A673 (cell line): ENCODE measurements at places on chromosomes 16 and 17. TPM values are rescaled to one million over a fixed set of nuclear protein-coding genes. Genes with fewer than 3 reads are reported as not detected.
A peak's percentile ranks its signal among the peaks of the same experiment; 100 is the strongest.

DNA sequence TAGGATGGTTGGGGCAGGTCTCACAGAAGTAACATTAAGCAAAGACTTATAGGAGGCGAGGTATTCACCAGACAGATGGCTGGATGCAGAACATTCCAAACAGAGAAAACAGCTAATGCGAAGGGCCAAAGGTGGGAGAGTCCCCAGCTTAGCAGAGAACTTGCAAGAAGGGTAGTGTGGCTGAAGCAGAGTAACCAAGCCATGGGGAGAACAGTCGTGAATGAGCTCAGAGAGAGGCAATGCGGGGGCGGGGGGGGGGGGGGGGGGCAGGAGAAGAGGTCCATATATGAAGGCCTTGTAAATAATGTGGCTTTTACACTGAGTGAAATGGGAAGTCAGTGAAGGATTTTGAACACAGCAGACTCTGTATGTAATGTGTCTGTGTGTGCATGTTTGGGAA is 81.3 kb downstream of the SMG6 start:
- DNase-seq: no peak
- H3K27ac ChIP-seq: no peak overlapping the region
- H3K36me3 ChIP-seq: peaks cover 2% of the 10 kb centered on the region
- no peak overlapping the region for H3K4me3 ChIP-seq
- peaks cover 9% of the 10 kb centered on the region for H3K4me1 ChIP-seq

GRCh38 chr16:49542946-49543630 is 169.5 kb downstream of the C16orf78 start:
- DNase-seq: no peak
- no peaks in the 10 kb centered on the region for H3K36me3 ChIP-seq
- no peaks in the 10 kb centered on the region for H3K27me3 ChIP-seq
- H3K4me3 ChIP-seq: no peak overlapping the region

DNA sequence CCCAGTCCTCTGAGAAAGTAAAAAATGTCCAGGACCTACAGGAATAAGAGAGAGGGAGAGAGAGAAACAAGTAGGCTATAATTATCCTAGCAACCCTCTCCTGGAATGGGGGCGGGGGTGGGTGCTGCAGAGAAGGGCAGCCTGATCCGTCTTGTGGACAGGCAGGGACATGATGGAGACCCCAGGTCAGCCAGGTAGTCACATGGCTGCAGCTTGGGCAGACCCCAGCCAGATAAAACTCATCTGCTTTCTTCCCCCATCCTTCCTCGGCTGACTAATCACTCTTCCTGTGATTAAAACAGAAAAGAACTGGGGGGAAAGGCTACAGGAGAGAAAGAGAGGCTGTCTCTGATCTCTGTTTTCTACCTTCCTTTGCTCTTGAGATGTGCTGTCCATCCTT is 32.6 kb downstream of the COPZ2 start:
- no peak overlapping the region for H3K4me3 ChIP-seq
- H3K27me3 ChIP-seq: no peaks in the 10 kb centered on the region
- H3K4me1 ChIP-seq: peaks cover 57% of the 10 kb centered on the region
- no peaks in the 10 kb centered on the region for H3K36me3 ChIP-seq

DNA sequence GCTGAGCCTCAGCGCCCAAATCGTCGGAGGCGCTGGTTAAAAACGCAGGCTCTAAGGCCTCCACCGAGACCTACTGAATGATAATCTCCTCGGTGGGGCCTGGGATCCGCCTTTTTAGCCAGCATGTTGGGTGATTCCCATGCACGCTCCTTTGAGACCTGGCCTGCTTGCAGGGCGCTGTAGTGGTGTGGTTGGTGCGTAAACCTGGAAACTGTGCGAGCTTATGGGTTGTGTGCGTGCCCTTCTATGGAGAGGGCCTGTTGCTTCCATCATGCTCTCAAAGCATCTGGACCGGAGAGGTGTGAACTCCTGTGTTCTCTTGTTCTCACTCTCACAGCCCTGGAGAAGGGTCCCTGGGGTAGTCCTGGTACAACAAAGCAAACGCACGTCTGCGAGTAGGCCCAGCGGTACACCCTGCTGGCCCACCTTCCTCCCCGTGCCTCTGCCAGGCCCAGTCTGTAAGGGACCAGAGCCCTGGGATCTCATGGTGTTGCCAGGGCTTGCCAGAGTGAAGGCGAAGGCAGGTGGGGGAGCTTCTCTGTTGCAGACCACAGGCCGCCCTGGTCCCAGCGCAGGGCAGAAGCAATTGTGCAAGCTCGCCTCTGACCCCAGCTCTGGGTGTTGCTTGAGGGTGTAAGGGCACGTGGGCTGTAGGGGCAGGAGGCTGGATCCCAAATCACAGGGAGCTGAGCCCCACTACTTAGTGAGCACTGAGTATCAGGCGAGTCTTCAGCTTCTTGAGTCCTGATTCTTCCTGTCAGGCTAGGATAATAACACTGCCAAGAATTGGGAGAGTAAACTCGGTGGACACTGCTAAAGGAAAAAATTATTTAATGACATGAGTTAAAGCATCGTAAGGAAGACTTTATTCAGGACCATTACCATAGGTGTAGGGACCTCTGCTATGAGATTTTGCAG is 879 bp upstream of the LRRC75A start:
- no peak for DNase-seq
- H3K27ac ChIP-seq: no peak overlapping the region
- peak overlapping the region; percentile 40 for H3K4me3 ChIP-seq
- H3K27me3 ChIP-seq: peaks cover 14% of the 10 kb centered on the region
- H3K4me1 ChIP-seq: peaks cover 8% of the 10 kb centered on the region

GRCh38 chr17:69947027-69947759 is 127.8 kb upstream of the KCNJ16 start:
- no peaks in the 10 kb centered on the region for H3K27me3 ChIP-seq
- no peak for DNase-seq

DNA sequence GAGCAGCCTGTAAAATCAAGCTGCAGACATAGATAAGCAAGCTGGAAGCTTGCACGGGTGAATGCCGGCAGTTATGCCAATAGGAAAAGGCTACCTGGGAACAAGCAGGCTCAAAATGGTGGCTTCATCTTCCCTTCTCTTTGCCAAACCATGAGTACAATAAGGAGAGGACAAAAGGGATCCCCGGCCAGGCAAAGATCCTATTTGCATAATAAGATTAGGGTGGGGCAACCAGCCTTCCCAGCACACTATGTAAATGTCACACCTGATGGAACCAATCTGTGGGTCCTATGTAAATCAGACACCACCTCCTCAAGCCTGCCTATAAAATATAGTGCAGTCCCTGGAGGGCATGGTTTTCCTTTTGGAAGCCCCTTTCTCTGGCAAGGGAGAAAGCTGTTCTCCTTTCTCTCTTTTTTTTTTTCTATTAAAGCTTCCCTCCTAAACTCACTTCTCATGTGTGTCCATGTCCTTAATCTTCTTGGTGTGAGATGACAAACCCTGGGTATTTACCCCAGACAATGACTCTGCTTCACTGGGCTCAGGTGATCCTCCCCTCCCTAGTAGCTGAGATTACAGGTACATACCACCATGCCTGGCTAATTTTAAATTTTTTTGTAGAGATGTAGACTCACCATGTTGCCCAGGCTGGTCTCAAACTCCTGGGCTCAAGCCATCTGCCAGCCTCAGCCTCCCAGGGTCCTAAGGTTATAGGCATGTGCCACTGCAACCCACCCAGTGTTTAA is 44.2 kb downstream of the PSMD12 start:
- no peaks in the 10 kb centered on the region for H3K27me3 ChIP-seq
- peak; percentile 88 for DNase-seq

GRCh38 chr17:70060415-70060814 is 14.6 kb upstream of the KCNJ16 start:
- no peak overlapping the region for H3K27ac ChIP-seq
- H3K27me3 ChIP-seq: peaks cover 9% of the 10 kb centered on the region
- H3K4me3 ChIP-seq: no peak overlapping the region
- H3K36me3 ChIP-seq: no peaks in the 10 kb centered on the region

DNA sequence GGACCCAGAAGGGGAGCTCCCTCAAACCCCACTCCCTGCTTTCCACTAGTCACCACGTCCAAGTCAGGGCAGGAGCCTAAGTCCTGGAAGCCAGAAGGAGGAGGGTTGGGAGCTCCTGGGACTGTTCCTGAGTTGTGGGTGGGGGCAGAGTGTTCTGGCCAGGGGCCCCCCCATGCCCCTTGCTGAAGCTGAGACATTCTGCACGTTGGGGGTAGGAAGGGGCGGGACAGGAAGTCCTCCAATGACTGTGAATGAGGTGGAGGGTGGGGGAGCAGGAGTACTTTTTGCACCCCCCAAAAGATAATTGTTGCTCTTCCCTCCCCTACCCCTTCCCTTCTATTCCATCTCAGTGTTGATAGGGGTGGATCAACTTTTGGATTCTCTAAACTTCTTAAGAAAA is 21.4 kb upstream of the C17orf113 start:
- H3K27me3 ChIP-seq: no peaks in the 10 kb centered on the region
- no peaks in the 10 kb centered on the region for H3K4me1 ChIP-seq
- H3K36me3 ChIP-seq: no peaks in the 10 kb centered on the region
- DNase-seq: no peak

DNA sequence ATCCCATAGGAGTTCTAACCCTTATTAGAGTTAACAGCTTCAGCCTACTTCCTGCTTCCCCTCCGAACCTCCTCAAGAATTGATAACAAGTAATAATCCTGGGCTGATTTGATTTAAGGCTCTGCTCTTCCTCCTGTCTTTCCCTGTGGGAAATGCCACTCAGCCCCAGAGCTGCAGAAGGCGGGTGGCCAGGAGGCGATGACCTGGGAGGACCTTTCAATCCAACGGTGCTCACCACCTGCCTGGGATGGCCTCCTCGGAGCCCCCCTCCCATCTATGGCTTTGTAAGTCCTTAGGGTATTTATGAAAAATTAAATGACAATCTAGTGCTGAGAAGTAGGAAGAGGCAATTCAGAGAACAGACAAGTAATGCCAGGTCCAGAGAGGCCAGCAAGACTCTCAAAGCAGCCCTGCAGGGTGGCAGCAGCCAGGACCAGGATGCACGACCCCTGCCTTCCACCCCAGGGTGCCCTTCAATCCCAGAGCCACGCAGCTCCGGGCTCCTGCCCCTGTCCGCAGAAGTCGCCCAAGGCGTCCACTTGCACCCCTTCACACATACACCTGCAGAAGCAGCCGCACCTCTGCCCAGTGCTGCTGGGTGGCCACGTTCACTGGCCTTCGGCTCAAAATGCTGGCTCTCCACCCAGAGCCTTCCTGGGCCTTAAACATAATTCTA is 34.3 kb downstream of the ABR start:
- H3K27me3 ChIP-seq: no peaks in the 10 kb centered on the region
- peaks cover 7% of the 10 kb centered on the region for H3K4me1 ChIP-seq
- DNase-seq: no peak
- H3K4me3 ChIP-seq: no peak overlapping the region
- no peak overlapping the region for H3K27ac ChIP-seq

- no peak overlapping the region for H3K27ac ChIP-seq
- no peak for DNase-seq
- no peaks in the 10 kb centered on the region for H3K4me1 ChIP-seq
- H3K27me3 ChIP-seq: no peaks in the 10 kb centered on the region
- H3K4me3 ChIP-seq: no peak overlapping the region
Measured at GRCh38 chr16:55534756-55535155, 25.9 kb downstream of the LPCAT2 start.

DNA sequence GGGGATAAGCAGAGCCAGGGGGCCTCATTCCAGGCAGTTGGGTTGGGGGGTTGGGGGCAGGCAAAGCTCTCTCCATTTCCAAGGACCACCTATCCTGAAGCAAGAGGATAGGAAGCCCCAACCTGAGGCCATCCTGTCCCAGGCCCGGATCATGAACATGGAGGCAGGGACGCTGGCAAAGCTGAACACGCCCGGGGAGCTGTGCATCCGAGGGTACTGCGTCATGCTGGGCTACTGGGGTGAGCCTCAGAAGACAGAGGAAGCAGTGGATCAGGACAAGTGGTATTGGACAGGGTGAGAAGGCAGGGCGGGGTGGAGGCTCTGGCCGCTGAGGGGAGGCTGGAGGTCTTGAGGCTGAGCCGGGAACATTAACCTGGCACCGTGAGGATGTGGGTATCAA is 3.6 kb upstream of the CHAD start:
- no peak overlapping the region for H3K27ac ChIP-seq
- peaks cover 11% of the 10 kb centered on the region for H3K4me1 ChIP-seq
- H3K27me3 ChIP-seq: peaks cover 23% of the 10 kb centered on the region
- no peak for DNase-seq

DNA sequence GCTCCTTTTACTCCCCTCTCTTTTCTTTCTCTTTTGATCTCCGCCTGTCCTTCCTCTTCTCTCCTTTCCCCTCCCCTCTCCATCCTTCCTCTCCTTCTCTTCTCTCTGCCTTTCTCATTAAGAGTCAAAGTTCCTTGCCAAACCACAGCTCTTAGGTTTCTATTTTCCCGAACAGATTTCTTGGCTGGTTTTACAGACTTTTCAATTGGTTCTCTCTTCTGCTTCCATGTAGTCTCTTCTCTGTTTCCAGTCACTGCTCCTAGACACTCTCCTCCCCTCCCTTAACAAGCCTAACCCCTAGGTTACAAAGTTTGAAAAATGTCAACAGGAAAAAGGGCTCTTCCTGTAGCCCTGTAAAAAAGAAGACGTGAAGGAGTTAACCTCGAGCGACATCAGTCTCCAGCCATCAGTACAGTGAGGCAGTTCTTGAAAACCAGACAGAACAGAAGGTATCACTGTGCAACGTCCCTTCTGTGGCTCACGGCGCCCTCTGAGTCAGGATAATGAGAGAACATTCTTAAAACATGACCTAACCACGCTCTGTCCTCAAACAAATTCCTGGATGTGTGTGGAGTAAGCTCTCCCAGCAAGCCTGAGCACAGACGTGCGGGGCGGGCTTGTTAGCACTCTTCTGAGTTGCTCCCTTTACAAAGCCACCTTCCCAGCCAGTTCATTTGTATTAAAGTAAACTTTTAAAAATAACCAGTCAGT is 11.6 kb upstream of the MARCHF10 start:
- no peaks in the 10 kb centered on the region for H3K27me3 ChIP-seq
- no peak overlapping the region for H3K4me3 ChIP-seq
- H3K36me3 ChIP-seq: no peaks in the 10 kb centered on the region
- peak; percentile 5 for DNase-seq
- no peaks in the 10 kb centered on the region for H3K4me1 ChIP-seq

- no peaks in the 10 kb centered on the region for H3K4me1 ChIP-seq
- H3K4me3 ChIP-seq: no peak overlapping the region
- H3K27me3 ChIP-seq: no peaks in the 10 kb centered on the region
- no peak overlapping the region for H3K27ac ChIP-seq
- DNase-seq: no peak
Measured at GRCh38 chr16:31351942-31352325, 3.0 kb upstream of the ITGAX start.

The CDH11 gene
- 297 and 319 TPM in 2 replicates for total RNA-seq

The FSCN2 gene
- 0.26 and 0.31 TPM in 2 replicates for total RNA-seq

The PGAP3 gene
- total RNA-seq: 3.6 and 7.6 TPM in 2 replicates
